Ureter (tissue), 1 donor: ENCODE measurements at places on chromosomes 12 and 14. TPM values are rescaled to one million over a fixed set of nuclear protein-coding genes. Genes with fewer than 3 reads are reported as not detected.

CACNA2D4 gene
- 3.4 TPM for total RNA-seq

ANKRD33 gene
- total RNA-seq = not detected

DHRS7 gene
- total RNA-seq = 59.6 TPM

CYP27B1 gene
- total RNA-seq = 1.6 TPM

DNA sequence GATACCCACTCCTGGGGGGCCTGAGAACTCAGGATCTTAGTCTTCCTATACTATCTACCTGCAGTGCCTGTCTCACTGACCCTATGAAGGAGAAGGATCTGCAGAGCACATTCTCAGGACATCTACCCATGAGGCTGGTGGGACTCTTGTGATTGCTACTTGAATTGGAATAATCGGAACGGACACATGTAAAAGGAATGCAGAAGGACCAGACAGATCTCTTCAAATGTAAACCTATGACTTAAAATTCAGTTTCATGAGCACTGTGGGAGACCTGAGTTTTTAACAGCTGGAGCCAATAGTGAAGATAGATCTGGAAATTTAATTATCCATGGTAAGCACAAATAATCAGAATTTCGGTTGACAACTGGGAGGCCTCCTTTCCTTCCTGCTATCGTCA lies 35.2 kb upstream of the CPSF6 start:
- no peak for DNase-seq
